ENCODE measurements at places on chromosomes 16 and 17. TPM values are rescaled to one million over a fixed set of nuclear protein-coding genes. Genes with fewer than 3 reads are reported as not detected.

GRCh38 chr17:1999557-2000251 is 25.4 kb downstream of the RTN4RL1 start:
- DNase-seq = peak; percentile 24

Gene METTL2A
- total RNA-seq = 29.4 TPM

Gene ATAD5
- total RNA-seq = 3.9 TPM

- no peak for DNase-seq
These were observed 8.8 kb upstream of the TMEM238L start for GRCh38 chr17:10812674-10813073.

DNA sequence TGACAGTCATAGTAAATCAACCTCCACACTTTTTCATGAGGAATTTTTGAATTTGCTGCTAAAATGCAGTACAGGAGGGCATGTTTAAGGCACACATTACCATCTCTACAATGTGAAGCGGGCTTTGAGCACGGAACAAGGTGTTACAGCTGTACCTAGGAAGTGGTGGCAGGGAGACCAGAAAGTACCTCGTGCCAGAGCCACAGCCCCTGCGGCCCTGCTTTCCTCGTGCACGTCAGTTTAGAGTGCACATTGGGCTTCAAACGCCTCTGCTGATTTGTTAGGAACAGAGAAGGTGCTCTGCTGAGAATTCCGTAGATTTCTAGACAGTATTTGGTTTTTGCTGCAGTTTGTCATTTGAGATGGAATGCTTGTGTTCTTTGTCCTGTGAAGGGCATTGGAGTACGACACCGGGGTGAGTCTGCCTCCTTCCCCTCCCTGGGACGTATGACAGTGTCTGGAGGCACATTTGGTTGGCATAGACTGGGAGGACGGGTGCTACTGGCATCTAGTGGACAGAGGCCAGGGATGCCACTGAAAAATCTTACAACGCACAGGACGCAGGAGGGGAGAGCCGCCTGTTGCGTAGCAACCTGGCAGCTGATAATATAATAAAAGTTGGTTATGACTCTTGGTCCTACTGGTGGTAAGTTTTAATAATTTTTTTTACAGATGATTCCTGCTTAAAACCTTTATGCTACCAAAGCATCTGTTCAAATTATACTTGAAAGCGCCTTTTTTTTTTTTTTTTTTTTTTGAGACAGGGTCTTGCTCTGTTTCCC is 9.1 kb downstream of the FOXK2 start:
- DNase-seq = peak; percentile 50

DNA sequence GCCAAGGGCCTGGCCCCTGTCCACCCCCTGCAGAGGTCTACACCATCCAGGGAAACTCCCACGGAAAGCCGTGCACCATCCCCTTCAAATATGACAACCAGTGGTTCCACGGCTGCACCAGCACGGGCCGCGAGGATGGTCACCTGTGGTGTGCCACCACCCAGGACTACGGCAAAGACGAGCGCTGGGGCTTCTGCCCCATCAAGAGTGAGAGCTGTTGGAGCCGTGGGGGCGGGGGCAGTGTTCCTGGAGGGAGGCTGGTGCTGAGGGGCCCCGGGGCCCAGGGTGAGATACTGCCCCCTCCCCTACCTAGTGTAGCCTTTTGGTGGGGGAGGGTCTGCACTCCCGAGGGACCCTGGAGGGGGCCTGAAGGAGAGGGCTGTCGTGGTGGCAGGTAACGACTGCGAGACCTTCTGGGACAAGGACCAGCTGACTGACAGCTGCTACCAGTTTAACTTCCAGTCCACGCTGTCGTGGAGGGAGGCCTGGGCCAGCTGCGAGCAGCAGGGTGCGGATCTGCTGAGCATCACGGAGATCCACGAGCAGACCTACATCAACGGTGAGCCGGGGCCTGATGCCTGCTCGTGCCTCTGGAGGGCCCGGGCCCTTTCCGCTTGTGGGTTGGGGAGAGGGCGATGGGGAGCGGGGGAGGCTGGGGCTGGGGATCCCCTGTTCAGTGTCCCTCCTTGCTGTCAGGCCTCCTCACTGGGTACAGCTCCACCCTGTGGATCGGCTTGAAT is 38.8 kb downstream of the MRC2 start:
- no peak for DNase-seq

- DNase-seq = peak; percentile 14
These were observed 33.7 kb upstream of the TNRC6C start for GRCh38 chr17:77924757-77925336.

Gene PYY
- total RNA-seq = not detected

GRCh38 chr17:61000911-61001310 is 323.3 kb downstream of the BCAS3 start:
- DNase-seq = peak; percentile 68

DNA sequence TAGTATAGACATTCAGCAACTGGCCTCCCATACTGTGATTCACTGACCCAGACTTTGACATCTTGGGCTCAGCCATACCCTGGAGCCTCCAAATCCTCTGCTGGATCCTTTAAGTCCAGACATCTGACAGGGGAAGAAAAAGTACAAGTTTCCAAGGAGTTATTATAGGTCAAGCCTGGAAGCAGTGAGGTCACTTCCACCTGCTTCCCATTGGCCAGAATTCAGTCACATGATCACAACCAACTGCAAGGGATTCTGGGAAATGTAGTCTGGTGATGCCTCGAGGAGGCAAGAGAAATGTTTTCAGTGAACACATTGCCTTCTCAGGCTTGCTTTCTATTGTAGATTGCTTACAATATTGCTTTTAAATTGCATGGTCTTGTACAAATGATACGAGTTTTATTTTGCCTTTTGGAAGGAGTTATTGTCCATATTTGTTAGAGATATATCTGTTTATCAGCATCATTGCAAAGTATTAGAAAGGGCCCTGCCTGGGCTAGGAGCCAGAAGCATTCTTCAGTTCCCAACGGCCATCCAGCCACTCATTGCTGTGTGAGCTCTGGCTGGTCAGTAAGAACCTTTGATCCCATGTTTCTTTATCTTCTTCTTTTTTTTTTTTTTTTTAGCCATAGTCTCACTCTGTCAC is 696.9 kb downstream of the WWOX start:
- peak; percentile 79 for DNase-seq

- no peak for DNase-seq
These were observed 4.2 kb downstream of the CCDC200 start for GRCh38 chr17:43224146-43224705.

DNA sequence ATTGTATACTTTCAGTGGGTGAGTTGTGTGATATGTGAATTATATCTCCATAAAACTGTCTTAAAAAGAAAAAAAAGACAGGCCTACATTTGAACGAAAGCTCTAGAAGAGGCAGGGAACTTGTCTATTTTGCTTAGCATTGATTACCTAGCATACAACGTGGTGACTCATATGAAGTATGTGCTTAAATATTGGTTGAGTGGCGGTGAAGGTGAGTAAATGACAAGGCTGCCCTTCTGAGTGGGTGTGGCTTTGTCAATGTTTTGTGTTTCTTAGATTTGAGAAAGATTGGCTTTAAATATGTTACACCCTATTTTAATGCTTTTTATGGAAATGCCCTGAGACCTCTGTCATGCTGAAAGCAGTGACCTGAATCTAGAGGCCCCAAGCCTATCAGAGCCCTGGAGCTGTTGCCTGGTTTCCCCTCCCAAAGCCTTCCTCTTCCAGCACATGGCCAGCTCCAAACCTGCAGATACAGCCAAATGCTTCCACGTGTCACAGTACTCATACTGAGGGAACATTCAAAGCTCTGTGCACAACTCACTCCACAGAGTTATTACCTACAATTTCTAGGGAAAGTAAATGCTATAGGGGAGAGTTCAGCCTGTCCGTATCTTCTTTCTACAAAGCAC is 260.0 kb downstream of the PHKB start:
- DNase-seq = no peak

Gene CCL13
- total RNA-seq = not detected

DNA sequence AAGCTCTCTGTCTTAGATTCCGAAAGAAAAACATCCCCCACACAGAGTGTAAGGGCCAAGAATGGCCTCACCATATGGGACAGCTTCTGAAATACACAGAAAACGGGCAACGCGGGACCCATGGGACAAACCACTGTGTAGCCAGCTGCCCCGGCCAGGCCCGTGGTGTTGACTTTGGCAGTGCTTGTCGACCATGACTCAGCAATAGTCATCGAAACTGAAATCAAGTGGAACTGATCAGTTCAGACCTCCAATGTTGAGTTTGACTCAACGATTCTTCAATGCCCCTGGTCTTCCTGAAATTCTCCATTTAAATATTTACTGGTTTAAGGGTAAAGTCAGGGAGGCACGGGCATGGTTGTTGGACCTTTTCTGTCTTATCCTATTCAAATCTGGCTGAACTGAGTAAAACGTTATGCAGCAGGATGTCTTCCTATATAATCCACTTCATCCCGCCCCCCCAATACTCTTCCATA is 27.5 kb downstream of the ZFHX3 start:
- peak; percentile 79 for DNase-seq

GRCh38 chr16:75309899-75310430 is 58.5 kb upstream of the BCAR1 start:
- DNase-seq = no peak

Gene CDK3
- total RNA-seq = 2.2 TPM

- DNase-seq = no peak
These were observed 79.7 kb upstream of the BRD7 start for GRCh38 chr16:50448522-50448921.

GRCh38 chr17:51425773-51426172 is 165.4 kb downstream of the UTP18 start:
- DNase-seq = no peak

GRCh38 chr17:79951361-79952264 is 84.1 kb downstream of the TBC1D16 start:
- DNase-seq = peak; percentile 93

Gene ZSCAN10
- under 0.01 TPM for total RNA-seq

DNA sequence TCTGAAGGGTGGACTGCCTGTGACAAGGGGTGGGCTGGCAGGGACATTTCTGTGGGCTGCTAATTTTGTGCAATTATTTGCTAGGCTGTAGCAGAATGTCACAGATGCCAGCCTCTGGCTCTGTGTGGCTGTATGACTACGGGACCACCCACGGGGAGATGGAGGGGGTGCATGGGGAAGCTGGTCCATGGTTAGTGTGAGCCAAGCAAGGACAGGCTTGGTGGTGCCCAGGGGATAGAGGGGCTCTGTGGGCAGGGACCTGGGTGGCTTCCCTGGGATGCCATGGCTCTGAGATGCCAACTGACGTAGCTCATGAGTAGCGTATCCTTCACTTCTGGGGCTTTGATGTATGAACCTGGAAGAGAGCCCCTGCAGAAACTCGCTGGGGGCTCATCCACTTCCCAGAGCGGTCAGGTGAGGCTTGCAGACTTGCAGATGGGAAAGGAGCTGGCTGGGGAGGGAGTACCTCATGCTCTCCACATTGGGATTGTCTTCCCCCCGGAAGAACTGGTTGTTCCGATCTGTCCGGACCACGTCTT is 87.2 kb downstream of the TBC1D16 start:
- DNase-seq = no peak

DNA sequence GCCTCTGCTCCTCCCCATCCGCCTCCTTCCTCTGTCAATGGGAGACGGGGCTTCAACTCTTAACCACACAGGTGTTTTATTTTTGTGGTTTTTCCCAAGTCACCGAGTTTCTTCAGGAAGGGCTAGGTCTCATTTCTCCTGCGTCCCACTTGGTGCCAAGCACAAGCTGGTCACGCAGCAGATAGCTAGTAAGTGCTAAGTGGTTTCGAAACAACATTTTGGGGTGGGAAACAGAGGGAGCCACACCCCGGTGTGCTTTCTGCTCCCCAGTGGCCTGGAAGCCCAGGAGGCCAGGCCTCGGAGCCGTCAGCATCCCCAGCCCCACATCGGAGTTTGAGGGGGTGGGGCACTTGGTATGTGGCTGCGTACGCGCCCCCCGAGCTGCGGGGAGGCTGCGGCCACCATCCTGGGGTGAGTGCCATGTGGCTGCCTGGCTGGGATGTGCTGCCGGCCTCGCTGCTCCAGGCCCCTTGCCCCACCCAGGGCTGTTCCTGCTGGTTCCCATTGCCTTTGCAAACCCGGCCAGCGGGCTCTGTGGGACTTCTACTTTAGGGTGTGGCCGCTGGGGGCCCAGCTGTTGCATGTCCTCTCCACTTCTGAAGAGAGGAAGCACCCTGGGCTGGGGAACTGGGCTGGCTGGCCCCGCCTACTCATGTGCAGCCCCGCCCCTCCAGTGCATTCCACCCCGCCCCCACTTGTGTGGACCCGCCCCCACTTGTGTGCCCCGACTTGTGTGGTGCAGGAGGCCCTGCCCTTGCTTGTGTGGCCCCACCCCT is 55.6 kb downstream of the BAIAP2 start:
- peak; percentile 87 for DNase-seq

- DNase-seq = peak; percentile 88
These were observed 19.1 kb downstream of the PDP2 start for GRCh38 chr16:66899310-66899944.

DNA sequence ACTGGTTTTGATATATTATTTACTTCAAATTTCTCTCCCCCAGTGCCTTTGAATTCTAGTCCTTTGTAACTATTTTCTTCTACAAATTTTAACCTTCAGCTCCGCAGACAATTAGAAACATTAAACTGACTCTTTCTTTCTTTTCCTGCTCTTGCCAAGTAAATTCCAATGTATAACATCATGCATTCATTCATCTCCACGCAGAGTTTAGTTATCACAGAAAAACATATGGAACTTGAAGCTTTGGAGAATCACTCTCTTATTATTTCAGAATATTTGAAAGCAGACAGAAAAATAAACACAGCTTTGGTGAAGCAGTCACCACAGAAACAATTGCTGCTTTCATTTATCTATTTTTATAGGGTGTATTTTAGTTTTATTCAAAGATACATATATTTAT is 778.7 kb upstream of the CDH8 start:
- no peak for DNase-seq

- no peak for DNase-seq
These were observed 50.1 kb upstream of the CACNG5 start for GRCh38 chr17:66784621-66785364.

GRCh38 chr17:19386974-19387920 is at the start of gene MFAP4:
MFAP4 (minus strand) TSS chr17:19387190; CDS start chr17:19387155, 35 bp downstream.
- DNase-seq = peak; percentile 94

Gene ANKRD40CL
- not detected for total RNA-seq

GRCh38 chr17:32498391-32498790 is 11.6 kb downstream of the CDK5R1 start:
- no peak for DNase-seq

Gene CACNA1H
- 12.2 TPM for total RNA-seq

Gene TEKT5
- total RNA-seq = not detected

Gene KRTAP16-1
- total RNA-seq = not detected
